Activated CD8-positive, alpha-beta T cell treated with anti-CD3 and anti-CD28 coated beads for 36 hours (primary cell): ENCODE measurements at places on chromosomes 4 and X. TPM values are rescaled to one million over a fixed set of nuclear protein-coding genes. Genes with fewer than 3 reads are reported as not detected.

DNA sequence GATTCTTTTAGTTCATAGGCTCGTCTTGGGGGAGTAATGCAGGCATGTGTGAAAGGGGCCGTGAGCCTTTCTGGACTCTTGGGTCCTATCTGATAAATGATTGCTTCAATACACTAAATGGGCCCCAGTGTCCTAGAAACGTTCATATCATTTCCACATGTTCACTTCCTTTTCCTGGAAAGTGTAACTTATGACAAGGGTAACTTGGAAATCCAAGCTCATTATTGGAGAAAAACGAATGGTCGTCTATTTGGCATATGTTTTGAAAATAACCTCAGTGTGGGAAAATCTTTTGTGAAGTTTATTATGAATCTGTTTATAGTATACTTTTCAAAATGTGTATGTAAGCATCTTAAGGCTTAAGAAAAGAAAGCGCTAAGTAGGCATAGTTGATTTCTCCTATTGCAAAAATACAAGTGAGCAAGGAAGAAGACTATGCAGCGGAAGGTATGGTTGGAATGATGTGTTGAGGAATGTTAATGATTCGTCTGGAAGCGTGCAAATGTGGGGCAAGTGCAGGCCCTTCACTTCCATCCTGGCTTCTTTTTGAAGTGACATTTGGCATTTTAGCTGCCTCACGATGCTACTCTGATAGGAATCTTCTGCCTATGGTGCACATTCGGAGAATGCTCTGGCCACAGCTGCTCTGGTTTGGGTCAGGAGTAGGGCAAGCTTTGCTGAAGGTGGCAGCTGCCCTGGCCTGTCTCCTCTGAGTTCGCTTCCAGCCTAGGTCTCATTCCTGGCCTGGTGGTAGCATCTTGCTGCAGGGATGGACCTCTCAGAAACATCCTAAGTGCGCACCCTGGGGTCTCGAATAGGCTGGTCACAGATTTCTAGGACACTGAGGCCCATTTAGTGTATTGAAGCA, 49.5 kb upstream of the STOX2 start:
- peaks cover 10% of the 10 kb centered on the region for H3K27me3 ChIP-seq
- DNase-seq: no peak
- no peak overlapping the region for H3K4me3 ChIP-seq
- no peaks in the 10 kb centered on the region for H3K36me3 ChIP-seq
- H3K27ac ChIP-seq: no peak overlapping the region
- H3K4me1 ChIP-seq: no peaks in the 10 kb centered on the region

- DNase-seq: no peak
- no peak overlapping the region for H3K27ac ChIP-seq
- no peaks in the 10 kb centered on the region for H3K4me1 ChIP-seq
Observed at GRCh38 chr4:147339100-147339499, 141.8 kb upstream of the EDNRA start.

- H3K27ac ChIP-seq: no peak overlapping the region
- H3K36me3 ChIP-seq: no peaks in the 10 kb centered on the region
- H3K4me1 ChIP-seq: no peaks in the 10 kb centered on the region
Observed at GRCh38 chr4:174540175-174540574, 17.9 kb upstream of the HPGD start.

GRCh38 chr4:38069271-38069760, 109.1 kb downstream of the PTTG2 start:
- H3K4me1 ChIP-seq: peaks cover 19% of the 10 kb centered on the region
- H3K27me3 ChIP-seq: no peaks in the 10 kb centered on the region

DNA sequence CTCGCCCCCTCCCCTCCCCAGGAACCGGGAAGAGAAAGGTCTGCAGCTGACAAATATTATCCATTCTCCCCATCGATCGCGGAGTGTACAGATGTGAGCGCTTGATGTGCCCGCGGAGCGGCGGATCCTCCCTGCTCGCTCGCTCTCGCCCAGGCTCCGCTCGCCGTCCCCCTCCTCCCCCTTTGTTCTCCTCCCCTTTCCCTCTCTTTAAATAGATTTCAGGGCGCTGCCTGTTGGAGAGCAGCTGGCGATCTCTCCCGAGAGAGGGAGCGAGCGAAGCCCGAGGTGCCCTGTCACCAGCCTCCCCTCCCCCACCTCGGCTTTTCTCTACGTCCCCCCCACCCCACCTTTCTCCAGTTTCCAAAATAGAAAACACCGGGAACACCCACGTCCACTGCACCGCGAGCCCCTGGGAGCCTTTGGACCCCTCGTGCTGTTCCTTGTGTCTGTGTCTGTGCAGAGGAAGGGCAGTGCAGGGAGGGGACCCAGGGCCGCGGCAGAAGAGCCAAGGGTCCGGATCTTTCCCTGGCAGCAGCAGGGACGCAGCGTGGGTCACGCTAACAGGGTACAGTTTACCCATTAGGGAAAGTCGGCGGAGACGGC, 56.6 kb upstream of the BCOR start:
- peak overlapping the region; percentile 76 for H3K4me3 ChIP-seq
- DNase-seq: no peak
- H3K27me3 ChIP-seq: no peaks in the 10 kb centered on the region
- no peaks in the 10 kb centered on the region for H3K36me3 ChIP-seq

DNA sequence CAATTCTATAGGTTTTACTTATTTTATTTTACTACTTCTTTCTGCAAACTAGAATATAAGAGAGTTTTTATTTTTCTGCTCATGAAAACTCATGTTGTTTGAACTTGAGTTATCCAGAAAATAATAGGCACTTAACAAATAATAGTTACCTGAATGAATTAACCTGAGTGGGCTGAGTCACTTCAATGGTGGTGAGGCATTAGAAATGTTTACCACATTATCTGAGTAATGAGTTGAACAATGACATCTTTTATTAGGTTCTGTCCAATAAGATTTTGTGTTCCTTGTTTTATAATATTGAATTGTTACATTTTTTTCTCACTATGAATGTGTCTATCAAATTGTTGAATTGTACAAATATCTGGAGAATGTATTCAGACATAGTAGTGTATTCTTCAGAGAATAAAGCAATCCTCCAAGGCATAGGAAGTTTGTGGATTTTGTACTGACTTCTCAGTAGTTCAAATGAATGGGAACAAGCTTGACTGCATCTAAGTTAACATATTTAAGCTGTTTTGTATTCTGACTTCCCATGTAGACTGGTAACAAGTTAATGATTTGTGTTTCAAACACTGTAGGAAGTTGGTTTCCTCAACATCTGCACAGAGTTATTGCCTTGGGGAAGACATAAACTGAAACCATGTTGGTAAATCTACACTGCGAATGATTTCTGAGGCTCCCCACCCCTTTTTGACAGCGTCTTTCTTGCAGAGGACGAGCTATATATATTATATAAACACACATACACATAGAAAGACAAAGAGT, 1808.9 kb upstream of the TENM3 start:
- no peak for DNase-seq
- H3K4me3 ChIP-seq: no peak overlapping the region
- H3K27ac ChIP-seq: no peak overlapping the region
- peaks cover 4% of the 10 kb centered on the region for H3K4me1 ChIP-seq

GRCh38 chr4:125765941-125766340, 451.2 kb downstream of the FAT4 start:
- H3K27me3 ChIP-seq: no peaks in the 10 kb centered on the region
- H3K4me1 ChIP-seq: no peaks in the 10 kb centered on the region

GRCh38 chrX:31353095-31353494, 281.3 kb upstream of the FTHL17 start:
- H3K4me3 ChIP-seq: no peak overlapping the region
- no peaks in the 10 kb centered on the region for H3K36me3 ChIP-seq
- H3K4me1 ChIP-seq: no peaks in the 10 kb centered on the region
- H3K27me3 ChIP-seq: no peaks in the 10 kb centered on the region
- no peak overlapping the region for H3K27ac ChIP-seq
- no peak for DNase-seq

DNA sequence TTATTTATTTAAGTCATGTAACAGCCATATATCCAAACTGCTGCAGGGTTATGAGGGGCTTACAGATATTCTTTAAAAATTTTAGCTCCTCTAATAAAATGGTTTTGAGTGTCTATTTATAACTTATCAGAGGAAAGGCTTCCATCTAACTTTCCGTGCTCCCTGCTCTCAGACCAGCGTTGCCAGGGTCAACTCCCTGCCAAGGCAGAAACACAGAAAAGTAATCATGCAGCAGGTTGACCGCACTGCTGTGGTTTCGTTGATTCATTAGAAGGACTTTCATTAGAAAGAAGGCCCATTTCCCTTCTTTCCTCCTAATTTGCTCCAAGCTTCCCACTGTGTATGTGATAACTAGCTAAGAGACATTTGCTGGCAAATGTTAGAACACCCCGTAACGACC, 33.9 kb downstream of the BCLAF3 start:
- H3K27me3 ChIP-seq: no peaks in the 10 kb centered on the region
- H3K4me3 ChIP-seq: no peak overlapping the region
- no peak for DNase-seq
- peaks cover 6% of the 10 kb centered on the region for H3K36me3 ChIP-seq

- peaks cover 49% of the 10 kb centered on the region for H3K4me1 ChIP-seq
- H3K27ac ChIP-seq: peak overlapping the region; percentile 49
- H3K36me3 ChIP-seq: peaks cover 22% of the 10 kb centered on the region
- H3K4me3 ChIP-seq: no peak overlapping the region
Observed at GRCh38 chr4:48102303-48102702, 31.7 kb downstream of the TXK start.

DNA sequence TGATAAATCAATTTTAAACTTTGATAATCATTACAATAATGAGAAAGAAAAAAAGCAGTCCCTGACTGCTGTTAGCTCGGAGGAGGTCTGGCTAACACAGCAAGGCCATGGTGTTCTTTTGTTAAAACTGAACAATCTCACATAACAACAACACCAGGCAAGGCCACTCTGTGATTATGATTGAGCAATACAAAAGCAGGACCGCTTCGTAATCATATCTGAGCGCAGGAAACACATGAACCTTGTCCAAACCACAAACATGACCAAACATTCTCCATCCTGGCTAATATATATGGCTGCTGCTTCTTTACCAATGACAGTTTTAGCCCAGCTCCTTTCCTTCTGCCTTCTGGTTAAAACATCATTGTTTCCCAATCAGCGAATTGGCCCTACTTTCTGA, 76.8 kb upstream of the DDX53 start:
- H3K4me3 ChIP-seq: no peak overlapping the region
- H3K27me3 ChIP-seq: no peaks in the 10 kb centered on the region
- no peaks in the 10 kb centered on the region for H3K4me1 ChIP-seq
- H3K27ac ChIP-seq: no peak overlapping the region
- no peak for DNase-seq
- no peaks in the 10 kb centered on the region for H3K36me3 ChIP-seq

- H3K36me3 ChIP-seq: no peaks in the 10 kb centered on the region
- H3K27me3 ChIP-seq: no peaks in the 10 kb centered on the region
- H3K4me3 ChIP-seq: peak overlapping the region; percentile 31
- H3K27ac ChIP-seq: peak overlapping the region; percentile 86
- peak; percentile 70 for DNase-seq
Observed at GRCh38 chrX:20418379-20419150, 151.9 kb upstream of the RPS6KA3 start.

GRCh38 chr4:8587469-8588195, 4.9 kb upstream of the CPZ start:
- H3K4me3 ChIP-seq: no peak overlapping the region
- no peak for DNase-seq
- no peaks in the 10 kb centered on the region for H3K4me1 ChIP-seq
- H3K27ac ChIP-seq: no peak overlapping the region
- no peaks in the 10 kb centered on the region for H3K36me3 ChIP-seq
- H3K27me3 ChIP-seq: peaks cover 3% of the 10 kb centered on the region

The TRIM75 gene
- total RNA-seq: not detected

The GPR143 gene
- total RNA-seq: not detected

The TMSB15A gene
- not detected for total RNA-seq

The TLR10 gene
- total RNA-seq: 0.11 TPM

The NDP gene
- total RNA-seq: not detected

The BST1 gene
- 0.20 TPM for total RNA-seq

The RAB9B gene
- 0.38 TPM for total RNA-seq

The HHIP gene
- not detected for total RNA-seq
